ENCODE measurements at places on chromosomes 5 and 9. TPM values are rescaled to one million over a fixed set of nuclear protein-coding genes. Genes with fewer than 3 reads are reported as not detected.

TAF11L10 gene
- not detected for total RNA-seq

CDX1 gene
- not detected for total RNA-seq

SLC46A2 gene
- not detected for total RNA-seq

TMEM174 gene
- not detected for total RNA-seq

GFI1B gene
- not detected for total RNA-seq

HAVCR2 gene
- total RNA-seq: 0.25 TPM

VAV2 gene
- 36.0 TPM for total RNA-seq

GRCh38 chr5:68405784-68406743 is 190.5 kb downstream of the PIK3R1 start:
- H3K27me3 ChIP-seq: no peaks in the 10 kb centered on the region
- H3K4me1 ChIP-seq: peaks cover 24% of the 10 kb centered on the region
- DNase-seq: no peak

- no peaks in the 10 kb centered on the region for H3K27me3 ChIP-seq
- peaks cover 14% of the 10 kb centered on the region for H3K4me1 ChIP-seq
- no peak overlapping the region for H3K27ac ChIP-seq
- DNase-seq: no peak
- H3K4me3 ChIP-seq: no peak overlapping the region
These were observed 105.1 kb upstream of the CTSL start for GRCh38 chr9:87620731-87621322.

GRCh38 chr5:21663082-21663481 is 1190.1 kb downstream of the CDH12 start:
- no peaks in the 10 kb centered on the region for H3K36me3 ChIP-seq
- H3K27ac ChIP-seq: no peak overlapping the region

- H3K36me3 ChIP-seq: no peaks in the 10 kb centered on the region
- H3K27me3 ChIP-seq: no peaks in the 10 kb centered on the region
- H3K27ac ChIP-seq: no peak overlapping the region
- H3K4me1 ChIP-seq: peaks cover 11% of the 10 kb centered on the region
- H3K4me3 ChIP-seq: no peak overlapping the region
These were observed 4.9 kb upstream of the PSAT1 start for GRCh38 chr9:78292026-78292425.

- H3K27me3 ChIP-seq: no peaks in the 10 kb centered on the region
- no peaks in the 10 kb centered on the region for H3K36me3 ChIP-seq
- no peak overlapping the region for H3K4me3 ChIP-seq
- H3K4me1 ChIP-seq: peaks cover 28% of the 10 kb centered on the region
- no peak for DNase-seq
- peak overlapping the region; percentile 94 for H3K27ac ChIP-seq
These were observed 116.6 kb upstream of the SARDH start for GRCh38 chr9:133854765-133855164.

GRCh38 chr9:87732756-87733155 is 6.8 kb downstream of the CTSL start:
- no peak overlapping the region for H3K4me3 ChIP-seq
- peaks cover 14% of the 10 kb centered on the region for H3K4me1 ChIP-seq
- H3K27me3 ChIP-seq: no peaks in the 10 kb centered on the region
- DNase-seq: no peak

Measured in PC-9 (cell line).